ENCODE measurements at places on chromosomes 2 and 18.
A peak's percentile ranks its signal among the peaks of the same experiment; 100 is the strongest.

GRCh38 chr2:132937629-132938028 lies 267.6 kb upstream of the LYPD1 start:
- no peak for DNase-seq

GRCh38 chr2:107466241-107466640 lies 360.5 kb upstream of the RGPD4 start:
- DNase-seq = no peak

DNA sequence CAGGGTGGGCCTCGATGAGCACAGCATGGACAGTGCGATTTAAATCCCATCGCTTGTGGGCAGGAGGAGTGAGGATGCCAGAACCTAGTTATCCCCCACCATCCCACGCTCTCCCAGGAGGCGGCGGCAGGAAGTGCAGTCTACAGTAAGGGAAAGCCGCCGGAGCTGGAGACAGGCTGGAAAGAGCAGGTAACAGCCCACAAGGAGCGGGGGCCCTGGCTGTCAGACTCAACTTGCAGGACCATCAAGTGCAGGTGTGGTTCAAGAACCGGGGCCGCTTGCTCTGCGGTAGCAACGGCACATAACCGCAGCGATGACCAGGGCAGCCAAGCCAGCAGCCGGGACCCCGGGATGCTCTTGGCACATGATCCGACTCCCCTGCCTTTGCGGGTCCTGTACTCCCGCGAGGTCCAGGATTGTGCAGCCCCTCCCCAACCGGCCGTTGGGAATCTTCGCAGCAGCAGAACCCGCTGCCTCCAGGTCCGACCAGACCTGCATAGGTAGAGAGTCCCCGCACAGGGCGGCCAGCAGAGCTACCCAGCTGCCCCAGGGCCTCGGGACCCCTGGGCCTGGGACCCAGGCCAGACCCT lies 82.1 kb downstream of the BIN1 start:
- no peak for DNase-seq

- no peak for DNase-seq
Measured at GRCh38 chr2:68094111-68094510, 31.3 kb upstream of the C1D start.

DNA sequence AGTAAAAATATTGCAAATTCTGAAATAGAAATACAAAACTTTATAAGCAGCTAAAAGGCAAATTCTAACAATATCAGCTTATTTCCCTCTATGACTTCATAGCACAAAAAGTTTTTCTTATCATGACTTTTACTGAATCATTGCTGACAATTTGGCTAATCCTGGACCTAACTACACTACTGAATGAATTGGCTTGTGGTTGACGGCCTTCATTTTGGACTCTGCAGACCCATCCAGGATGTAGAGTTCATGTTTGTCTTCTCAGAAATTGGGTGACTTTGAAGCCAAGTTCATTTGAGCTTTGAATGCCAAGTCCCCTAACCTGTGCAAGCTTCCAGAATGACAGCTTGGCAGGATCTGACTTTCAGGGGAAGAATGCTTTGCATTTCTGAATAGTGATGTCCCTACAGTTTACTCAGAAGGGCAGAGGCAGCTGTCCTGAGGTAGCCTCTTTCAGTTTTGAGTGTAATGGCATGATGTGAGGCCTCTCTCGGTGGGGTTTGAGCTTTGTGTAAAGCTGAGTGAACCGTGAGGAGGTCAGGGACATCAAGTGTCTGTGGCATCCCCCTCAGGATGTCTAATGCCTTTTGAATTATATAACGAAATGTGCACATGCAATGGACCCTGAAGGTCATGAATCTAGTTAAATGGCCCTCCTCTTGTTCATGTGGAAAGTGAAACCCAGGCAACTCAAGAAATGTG lies 48.0 kb downstream of the EFEMP1 start:
- no peak for DNase-seq

DNA sequence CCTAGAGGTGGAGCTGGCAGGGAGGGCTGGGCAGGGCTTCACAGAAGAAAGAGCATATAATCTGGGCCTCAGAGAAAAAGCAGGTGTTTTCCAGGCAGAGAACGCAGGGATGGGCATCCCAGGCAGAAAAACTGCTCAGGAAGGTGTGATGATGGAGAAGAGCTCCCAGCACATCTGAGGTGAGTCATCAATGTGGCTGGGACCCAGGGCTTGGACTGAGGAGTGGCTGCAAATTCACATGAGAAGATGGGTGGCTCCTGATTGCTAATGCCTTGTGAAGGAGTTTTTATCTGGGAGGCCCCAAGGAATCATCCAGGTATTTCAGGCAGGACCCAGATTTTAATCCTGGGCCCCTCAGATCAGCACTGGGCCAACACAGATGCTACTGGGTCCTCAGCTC lies 10.2 kb downstream of the IL1F10 start:
- no peak for DNase-seq

DNA sequence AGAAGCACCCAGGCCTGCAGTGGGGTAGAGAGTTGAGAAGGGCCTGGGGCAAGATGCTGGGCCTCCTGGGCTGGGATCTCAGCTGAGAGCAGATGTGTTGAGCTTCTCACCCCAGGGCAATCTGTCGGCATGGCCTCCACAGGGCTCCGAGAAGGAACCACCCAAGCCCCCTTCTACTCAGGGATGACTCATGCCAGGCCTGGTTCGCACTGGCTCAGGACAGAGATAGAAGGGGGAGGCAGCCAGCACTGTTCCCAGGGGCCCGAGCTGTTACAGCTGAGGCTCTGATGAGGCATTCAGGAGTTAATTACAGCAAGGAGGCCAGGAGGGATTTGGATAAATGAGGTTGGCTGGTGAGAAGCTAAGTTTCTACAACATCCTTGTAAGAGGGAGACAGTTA lies 62.5 kb downstream of the CENPO start:
- no peak for DNase-seq

GRCh38 chr2:74414881-74415761 lies 6.3 kb downstream of the C2orf81 start:
- DNase-seq = no peak

DNA sequence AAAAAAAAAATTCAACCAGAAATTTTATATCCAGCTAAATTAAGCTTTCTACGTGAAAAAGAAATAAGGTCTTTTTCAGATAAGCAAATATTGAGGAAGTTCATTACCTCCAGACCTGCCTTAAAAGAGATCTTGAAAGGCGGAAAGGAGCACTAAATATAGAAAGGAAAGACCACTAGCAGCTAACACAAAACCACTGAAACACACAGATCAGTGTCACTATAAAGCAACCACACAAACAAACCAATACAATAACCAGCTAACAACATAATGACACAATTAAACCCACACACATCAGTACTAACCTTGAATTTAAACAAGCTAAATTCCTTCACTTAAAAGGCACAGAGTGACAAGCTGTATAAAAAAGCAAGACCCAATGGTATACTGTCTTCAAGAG lies 958.3 kb downstream of the TSN start:
- no peak for DNase-seq

DNA sequence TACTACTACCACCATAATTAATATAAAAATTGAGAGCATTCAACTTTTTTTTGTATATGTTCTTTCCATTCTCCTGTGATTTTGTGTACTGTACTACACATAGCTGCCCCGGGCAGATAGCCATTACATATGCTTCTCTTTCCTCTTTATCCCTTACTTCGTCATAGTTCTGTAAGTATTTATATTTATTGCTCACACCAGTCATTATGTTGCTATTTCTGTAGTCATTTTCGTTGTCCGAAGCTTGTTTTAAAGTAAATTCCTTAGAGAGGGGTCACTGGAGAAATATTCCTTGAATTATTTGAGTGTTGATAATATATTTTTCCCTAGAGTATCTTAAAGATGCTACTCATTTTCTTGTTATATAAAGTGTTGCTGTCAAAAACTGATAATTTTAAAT lies 144.0 kb downstream of the CLIP4 start:
- no peak for DNase-seq

GRCh38 chr2:108552566-108552965 lies 18.3 kb downstream of the LIMS1 start:
- DNase-seq = no peak

DNA sequence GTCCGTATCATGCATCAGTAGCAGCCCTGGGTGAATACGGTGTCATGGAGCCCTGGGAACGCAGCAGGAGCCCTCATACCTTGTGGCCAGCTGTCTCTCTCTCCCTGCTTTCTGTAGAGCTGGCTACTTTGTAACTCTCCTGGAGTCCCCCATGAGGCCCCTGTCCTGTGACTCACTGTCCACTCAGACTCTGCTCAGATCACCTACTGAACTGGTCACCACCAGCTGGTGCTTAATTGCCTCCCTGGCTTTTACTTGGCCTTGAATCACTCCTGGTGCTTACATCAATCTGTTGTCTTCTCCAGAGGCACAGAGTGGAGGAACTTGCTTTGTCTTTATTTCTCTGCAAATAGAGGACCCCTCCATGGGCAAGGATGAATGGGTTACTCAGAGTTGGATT lies 172.7 kb downstream of the HRH4 start:
- no peak for DNase-seq

DNA sequence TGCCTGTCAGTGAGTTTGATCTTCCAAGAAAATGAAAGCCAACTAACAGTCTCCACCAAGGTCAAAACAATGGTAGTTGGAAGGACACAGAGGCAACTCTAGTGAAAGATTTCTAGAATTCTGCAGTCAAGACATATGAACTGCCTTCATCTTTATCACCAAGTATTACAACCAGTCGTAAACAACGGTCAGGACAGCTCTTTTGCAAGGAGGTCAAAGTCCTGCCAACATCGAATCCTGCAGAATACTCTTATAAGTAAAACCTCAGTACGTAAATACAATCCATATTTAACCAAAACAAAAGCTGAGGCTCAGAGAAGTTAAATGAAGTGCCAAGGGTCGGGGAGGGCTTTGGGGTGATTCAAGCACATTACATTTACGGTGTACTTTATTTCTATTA lies 3.1 kb downstream of the FEZ2 start:
- no peak for DNase-seq

DNA sequence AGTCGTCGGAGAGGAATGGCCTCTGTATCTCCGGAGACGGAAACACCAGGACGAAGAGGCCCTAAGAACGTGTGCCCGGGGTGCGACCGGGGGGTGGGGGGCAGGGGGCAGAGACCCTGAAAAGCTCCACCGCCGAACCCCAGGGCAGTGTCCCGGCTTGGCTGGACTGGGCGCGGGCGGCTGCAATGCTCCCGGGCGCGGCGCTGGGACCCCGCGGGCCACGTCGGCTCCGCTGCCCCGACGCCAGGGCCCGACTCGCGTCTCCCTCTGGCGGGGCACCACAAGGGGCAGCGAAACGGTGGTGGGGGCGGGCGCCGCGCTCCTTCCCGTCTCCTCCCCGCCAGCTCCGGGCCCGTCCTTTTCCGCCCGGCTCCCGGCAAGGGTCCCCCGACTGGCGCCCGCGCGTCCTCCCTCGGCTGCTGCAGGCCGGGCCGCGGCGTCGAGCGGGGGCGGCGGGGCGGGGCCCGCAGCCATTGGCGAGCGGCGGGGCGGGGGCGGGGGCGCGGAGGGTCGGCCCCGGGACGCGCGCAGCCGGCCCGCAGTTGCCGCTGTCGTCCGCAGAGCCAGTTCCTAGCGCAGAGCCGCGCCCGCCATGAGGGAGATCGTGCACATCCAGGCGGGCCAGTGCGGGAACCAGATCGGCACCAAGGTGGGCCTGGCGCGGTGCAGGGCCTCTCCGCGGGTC lies at the start of gene TUBB6:
Gene TUBB6 (plus strand): TSS at position 541 of the 685 bp plus-strand sequence. CDS start 52 bp downstream, at position 593.
- DNase-seq = peak; percentile 89

- DNase-seq = no peak
Measured at GRCh38 chr2:133658020-133658903, 90.0 kb upstream of the NCKAP5 start.

DNA sequence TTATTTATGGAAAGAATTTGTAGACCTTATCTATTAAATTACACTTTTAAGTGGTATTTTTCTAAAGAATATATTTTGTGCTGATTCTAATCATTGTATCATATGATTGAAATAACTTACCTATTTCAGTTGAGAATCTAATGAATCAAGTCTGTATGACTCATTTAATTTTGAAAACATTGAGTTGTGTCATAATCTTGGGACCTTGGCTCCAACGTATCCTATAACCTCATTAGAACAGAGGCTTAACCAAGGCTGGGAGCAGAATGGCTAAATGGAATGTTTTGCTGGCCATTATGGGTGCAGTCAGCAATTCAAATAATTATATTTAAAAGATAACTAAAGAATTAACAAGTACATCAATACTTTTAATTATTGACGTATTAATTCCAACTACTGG lies 19.6 kb upstream of the GULP1 start:
- no peak for DNase-seq

DNA sequence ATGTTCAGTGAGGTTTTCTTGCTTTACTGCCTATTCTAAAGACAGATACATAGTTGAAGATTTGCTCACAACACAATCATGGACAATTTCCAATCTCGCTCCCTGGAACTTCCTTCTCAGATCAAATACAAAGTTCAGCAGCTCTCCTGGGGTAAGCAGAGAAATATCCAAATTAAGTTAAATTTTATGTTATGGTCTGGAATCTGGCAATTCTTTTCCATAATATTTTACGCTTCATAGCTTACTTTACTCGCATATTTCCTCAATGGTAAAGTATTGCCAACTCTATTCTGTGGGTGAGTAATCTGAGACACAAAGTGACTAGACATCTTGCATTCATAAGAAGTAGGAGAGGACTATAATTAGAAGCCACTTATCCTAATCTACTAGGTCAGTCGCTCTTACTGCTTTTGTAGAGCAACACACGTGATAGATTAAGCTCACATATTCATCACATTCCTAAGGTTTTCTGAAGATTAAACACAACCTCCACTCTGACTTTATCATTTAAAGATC lies 529.4 kb downstream of the CCDC85A start:
- DNase-seq = no peak

DNA sequence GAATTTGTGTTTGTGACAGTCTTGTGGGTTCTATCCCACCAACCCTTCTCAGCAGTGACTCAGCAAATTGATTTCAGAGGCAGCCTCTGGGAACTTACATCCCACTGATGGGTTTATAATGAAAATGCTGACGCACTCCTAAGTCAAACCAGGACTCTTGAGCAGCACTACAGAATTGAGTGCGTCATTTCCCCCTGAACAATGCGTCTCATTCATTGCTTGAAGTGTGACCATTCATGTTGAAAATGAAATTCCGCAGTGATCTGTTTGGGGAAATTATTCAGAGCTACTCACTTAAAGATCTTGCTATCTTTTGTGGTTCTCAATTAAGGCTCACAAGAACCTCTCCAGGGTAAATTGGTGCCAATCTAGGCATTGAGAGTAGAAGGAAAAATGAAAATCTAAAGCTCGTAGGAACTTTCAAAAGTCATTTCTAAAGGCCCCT lies 417.7 kb upstream of the SLC14A2 start:
- DNase-seq = no peak
